ENCODE measurements at places on chromosomes 11 and 22. TPM values are rescaled to one million over a fixed set of nuclear protein-coding genes. Genes with fewer than 3 reads are reported as not detected.

- DNase-seq, result no peak
Measured at GRCh38 chr11:11213117-11213516, 139.9 kb downstream of the CSNK2A3 start.

DNA sequence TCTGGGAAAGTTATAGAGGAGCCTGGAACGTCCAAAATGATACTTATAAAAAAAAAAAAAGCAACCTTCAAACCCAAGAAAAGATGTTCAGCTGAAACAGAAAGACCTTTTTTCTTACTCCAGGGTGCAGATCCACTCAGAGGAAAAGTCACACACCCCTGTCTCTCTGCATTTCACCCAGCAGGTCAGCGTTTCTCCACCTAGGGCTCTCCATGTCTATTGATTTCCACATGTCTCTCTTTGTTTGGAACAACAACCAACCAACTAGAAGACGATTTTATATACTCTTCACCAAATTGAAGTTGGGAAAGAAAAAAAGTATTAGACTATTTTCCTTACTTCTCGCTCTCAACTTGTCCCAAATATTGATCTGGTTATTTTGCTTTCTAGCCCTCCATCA, 42.2 kb upstream of the BLID start:
- no peak for DNase-seq

GRCh38 chr22:31898926-31899325, 45.4 kb upstream of the YWHAH start:
- DNase-seq, result no peak

IGSF9B gene
- total RNA-seq, result 4.5 TPM

SOX6 gene
- 7.9 TPM for total RNA-seq
